HT1080 (cell line): ENCODE measurements at places on chromosomes 3 and 15. TPM values are rescaled to one million over a fixed set of nuclear protein-coding genes. Genes with fewer than 3 reads are reported as not detected.

- DNase-seq: no peak
Observed at GRCh38 chr3:95172164-95172943, 1109.5 kb downstream of the NSUN3 start.

GRCh38 chr3:129184396-129184657, 631 bp upstream of the CNBP start:
- DNase-seq: no peak

Gene ITGB5
- total RNA-seq: 150 and 185 TPM in 2 replicates

GRCh38 chr3:159239059-159239458, 437.2 kb downstream of the MFSD1 start:
- DNase-seq: peak; percentile 44

Gene PSTPIP1
- 0.53 TPM in 1 of 2 replicates, not detected in the other for total RNA-seq

Gene MASP1
- total RNA-seq: 1.3 TPM in 1 of 2 replicates, not detected in the other

DNA sequence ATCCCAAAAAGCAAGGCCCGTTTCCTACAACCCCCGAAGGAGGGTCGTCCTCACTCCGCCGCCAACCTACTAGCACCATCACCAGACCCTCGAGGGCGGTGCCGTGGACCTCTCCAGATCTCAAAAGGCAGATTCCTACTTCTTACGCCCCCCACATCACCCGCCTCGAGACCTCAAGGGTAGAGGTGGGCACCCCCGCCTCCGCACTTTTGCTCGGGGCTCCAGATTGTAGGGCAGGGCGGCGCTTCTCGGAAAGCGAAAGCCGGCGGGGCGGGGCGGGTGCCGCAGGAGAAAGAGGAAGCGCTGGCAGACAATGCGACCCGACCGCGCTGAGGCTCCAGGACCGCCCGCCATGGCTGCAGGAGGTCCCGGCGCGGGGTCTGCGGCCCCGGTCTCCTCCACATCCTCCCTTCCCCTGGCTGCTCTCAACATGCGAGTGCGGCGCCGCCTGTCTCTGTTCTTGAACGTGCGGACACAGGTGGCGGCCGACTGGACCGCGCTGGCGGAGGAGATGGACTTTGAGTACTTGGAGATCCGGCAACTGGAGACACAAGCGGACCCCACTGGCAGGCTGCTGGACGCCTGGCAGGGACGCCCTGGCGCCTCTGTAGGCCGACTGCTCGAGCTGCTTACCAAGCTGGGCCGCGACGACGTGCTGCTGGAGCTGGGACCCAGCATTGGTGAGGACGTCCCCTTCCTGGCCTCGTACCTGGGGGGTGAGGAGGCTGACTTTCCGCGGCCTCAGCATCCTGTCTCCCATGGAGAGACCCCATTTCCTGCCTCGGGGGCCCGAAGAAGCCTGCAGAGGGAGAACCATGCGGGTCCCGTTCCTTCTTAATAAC, at the start of gene MYD88:
Gene MYD88, plus strand, starts transcription at position 313 of the 842 bp plus-strand sequence. Its CDS starts 40 bp downstream, at position 353.
- DNase-seq: no peak

GRCh38 chr3:2148561-2149340, 50.1 kb downstream of the CNTN4 start:
- DNase-seq: no peak

DNA sequence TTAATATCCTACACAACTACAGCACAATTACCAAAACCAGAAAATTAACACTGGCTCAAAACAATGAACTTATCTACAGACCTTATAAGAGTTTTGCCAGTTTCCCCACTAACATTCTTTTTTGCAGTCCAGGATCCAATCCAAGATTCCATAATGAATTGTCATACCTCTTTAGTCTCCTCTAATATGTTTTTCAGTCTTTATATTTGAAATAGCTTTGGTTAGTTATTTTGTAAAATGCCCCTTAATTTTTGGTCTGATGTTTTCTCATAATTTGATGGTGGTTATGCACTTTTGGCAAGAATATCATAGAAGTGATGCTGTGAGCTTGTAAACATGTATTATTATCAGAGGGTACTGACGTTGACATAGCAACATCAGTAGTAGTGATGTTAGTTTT, 124.3 kb downstream of the ISL2 start:
- DNase-seq: no peak

Gene ST3GAL6
- 11.1 and 12.4 TPM in 2 replicates for total RNA-seq

DNA sequence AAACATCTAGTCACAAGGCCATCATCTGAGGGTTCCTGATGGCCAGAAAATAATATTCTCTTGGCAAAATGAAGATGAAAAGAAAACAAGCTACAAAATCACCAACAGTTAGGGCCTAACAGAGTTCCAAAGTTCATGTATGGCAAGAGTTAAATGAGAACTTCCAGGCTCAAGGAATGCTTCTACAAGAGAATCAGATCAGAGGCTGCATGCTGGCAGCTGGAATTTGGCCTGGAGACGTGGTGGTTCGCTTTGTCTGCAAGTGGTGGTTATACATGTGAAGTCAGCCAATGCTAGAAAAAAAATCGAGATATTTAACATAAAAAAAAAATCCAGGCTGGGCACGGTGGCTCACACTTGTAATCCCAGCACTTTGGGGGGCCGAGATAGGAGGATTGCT, 5.6 kb downstream of the SIAH2 start:
- DNase-seq: no peak

GRCh38 chr3:45218578-45219390, 7.3 kb downstream of the TMEM158 start:
- DNase-seq: peak; percentile 92

GRCh38 chr3:170867143-170867937, 2.7 kb downstream of the RPL22L1 start:
- peak; percentile 45 for DNase-seq

Gene SEMA7A
- total RNA-seq: 197 and 212 TPM in 2 replicates

DNA sequence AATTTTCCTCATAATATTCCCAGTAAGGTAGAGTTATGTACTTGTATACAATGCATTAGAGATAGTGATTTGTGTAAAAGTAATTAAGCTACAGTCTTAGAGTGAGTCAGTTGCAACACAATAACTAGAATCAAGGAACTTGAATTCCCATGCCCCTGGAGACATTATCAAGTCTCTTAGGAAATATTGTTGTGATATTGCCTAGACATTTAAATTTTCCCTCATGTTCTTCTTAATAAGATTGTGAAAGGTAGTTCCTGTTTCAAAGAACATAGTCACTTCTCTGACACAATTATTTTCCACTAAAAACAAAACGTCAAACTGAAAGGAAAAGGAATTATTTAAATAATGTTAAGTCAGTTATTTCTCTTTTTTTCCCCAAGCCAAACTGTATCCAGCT, 13.0 kb upstream of the ATP1B3 start:
- DNase-seq: no peak

GRCh38 chr15:73854265-73854664, 19.1 kb upstream of the TBC1D21 start:
- no peak for DNase-seq

GRCh38 chr3:127374086-127375010, 86.5 kb upstream of the PRR20G start:
- no peak for DNase-seq

Gene IL17RC
- 11.9 and 12.0 TPM in 2 replicates for total RNA-seq

Gene AMIGO3
- total RNA-seq: 2.0 and 3.2 TPM in 2 replicates

- DNase-seq: no peak
Observed at GRCh38 chr3:120764206-120764605, 21.7 kb downstream of the GTF2E1 start.

GRCh38 chr3:19396726-19397125, 248.4 kb downstream of the KCNH8 start:
- DNase-seq: no peak

Gene SEC22C
- 56.5 and 65.0 TPM in 2 replicates for total RNA-seq

DNA sequence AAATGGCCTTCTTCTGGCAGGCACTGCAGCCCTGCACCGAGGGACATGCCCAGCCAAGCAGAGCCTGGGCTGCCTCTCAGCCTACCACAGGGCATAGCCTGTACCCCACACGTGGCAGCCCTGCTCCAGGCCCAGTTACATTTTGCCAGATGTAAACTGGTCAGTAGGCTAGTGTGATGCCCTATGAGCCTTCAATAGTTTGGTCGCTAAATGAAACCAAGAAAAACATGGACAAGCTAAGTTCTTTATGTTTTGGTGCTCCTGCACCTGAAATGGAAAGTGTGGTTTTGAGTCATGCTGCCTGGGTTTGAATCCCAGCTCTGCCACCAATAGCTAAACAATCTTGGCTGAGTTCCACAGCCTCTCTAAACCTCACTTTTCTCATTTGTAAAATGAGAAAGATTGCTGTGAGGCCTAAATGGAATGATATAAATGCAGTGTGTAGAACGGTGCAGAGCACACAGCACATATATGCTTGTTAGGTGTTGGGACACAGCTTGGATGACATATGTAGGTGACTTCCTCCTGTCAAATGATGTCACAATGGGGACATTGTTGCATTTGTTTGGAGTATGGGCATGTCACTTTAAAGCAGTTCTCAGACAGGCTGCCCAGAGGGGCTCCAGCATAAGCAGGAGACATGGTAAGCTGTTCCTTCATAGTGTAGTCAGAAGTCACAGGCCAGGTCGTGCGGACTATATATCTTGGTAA, 57.4 kb downstream of the ZBTB38 start:
- DNase-seq: no peak

- DNase-seq: peak; percentile 44
Observed at GRCh38 chr15:84840741-84841429, 23.7 kb downstream of the ALPK3 start.

GRCh38 chr15:72947709-72948108, 104.6 kb upstream of the NEO1 start:
- DNase-seq: no peak

- no peak for DNase-seq
Observed at GRCh38 chr15:28117432-28117990, 18.4 kb upstream of the OCA2 start.

GRCh38 chr15:61921093-61921492, 139.2 kb downstream of the VPS13C start:
- DNase-seq: peak; percentile 14

DNA sequence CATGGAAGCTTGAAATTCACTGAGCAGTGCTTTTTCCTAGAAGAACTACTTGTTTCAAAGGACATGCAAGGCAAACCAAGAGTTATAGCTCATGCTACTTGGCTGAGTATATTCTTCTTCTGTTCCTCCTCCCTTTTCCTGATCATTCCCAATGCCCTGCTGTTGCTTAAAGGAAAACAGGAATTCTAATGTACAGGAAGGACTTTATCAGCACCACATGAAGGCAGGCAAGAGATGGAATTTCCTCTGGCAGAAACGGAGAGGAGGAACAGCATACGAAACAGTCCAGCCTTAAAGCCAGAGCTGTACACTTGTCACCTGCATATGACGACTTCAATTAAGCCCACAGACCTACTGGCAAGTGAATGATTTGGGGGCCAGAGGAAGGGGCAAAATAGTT, 15.7 kb downstream of the MEIS2 start:
- DNase-seq: no peak

Gene GRAMD1C
- total RNA-seq: 2.4 TPM in 2 replicates
